Activated CD4-positive, alpha-beta T cell treated with anti-CD3 and anti-CD28 coated beads for 4 hours (primary cell): ENCODE measurements at places on chromosomes 16 and 17.

- DNase-seq = no peak
Observed at GRCh38 chr16:17343728-17344127, 127.0 kb downstream of the XYLT1 start.

DNA sequence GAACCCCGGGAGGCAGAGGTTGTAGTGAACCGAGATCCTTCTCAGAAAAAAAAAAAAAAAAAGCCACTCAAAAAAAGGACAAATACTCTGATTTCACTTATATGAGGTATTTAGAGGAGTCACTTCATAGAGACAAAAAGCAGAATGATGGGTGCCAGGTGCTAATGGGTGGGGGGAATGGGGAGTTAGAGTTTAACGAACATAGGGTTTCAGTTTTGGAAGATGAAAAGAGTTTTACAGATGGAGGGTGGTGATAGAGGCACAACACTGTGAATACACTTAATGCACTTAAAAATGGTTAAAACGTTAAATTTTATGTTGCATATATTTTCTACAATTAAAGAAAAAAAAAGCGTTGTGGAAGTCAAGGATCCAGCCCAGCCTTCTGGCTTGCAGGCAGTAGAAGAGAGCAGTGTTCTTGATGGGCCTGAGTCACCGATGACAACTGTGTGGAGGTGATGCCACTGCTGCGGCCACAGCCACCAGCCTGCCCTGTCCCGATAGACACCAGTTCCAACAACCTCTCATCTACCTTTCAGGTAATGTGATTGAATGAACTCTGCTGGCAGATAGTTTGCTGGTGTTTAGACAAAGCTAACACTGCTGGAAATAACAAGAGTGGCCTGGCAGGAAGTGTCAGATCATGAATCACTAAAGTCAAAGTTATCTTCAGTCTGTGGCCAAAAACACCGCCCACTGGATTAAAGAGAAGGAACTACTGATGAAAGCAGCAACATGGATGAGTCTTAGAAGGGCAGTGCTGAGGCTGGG lies 49.9 kb upstream of the COX10 start:
- no peak for DNase-seq

DNA sequence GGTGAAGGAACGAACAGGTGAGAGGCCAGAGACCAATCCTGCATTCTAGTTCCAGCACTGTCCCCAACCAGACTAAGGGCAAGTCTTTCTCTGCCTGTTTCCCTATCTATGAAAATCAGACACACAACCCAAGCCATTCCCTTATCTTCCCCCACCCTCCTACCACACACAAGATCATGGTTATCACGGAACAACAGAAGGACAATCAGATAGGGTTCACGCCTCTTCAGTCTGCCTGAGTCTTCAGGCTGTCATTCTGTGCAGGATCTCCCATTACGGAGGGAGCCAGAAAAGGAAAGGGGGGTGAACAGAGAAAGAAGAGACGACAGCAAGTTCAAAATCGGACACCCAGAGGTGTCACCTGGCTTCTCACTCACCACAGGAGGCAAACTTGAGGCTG lies 11.1 kb downstream of the TLE7 start:
- no peak for DNase-seq

DNA sequence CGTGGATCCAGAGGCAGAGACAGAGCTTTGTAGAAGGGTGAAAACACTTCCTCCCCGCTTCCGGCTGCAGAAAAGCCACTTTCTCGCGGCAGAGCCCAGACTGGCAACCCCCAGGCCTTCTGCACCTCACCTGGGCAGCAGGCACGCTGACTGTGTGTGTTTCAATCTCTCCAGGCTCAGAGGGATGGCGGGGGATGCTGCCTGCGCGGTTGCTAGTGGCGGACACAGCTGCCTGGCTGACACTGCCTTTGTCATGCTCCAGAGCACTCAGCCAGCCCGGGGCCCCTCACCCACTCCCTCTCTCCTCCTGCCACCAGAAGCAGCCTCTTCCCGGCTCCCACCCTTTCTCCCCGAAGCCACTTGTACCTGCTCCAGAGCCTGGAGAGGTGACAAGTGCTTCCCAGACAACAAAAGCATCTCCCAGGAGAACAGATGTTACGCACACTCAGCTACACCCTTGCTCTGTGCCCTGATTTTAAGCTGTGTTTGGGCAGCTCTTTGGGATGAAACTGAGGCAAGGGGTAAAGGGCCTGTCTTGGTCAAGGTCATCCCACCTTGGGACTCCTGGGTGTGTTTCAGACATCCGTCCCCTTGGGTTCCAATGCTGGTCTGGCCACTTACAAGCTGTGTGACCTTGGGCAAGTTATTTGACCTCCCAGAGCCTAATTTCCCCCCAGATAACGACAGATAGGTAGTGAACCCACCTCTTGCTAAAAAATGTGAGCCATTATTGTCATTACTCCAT lies 9.2 kb upstream of the GLIS2 start:
- peak; percentile 40 for DNase-seq

GRCh38 chr17:38322897-38323296 lies 20.9 kb downstream of the GPR179 start:
- DNase-seq = no peak

- peak; percentile 55 for DNase-seq
Observed at GRCh38 chr16:11094075-11094856, 149.9 kb downstream of the CLEC16A start.

GRCh38 chr17:19766421-19767270 lies 18.5 kb upstream of the ALDH3A1 start:
- peak; percentile 76 for DNase-seq

DNA sequence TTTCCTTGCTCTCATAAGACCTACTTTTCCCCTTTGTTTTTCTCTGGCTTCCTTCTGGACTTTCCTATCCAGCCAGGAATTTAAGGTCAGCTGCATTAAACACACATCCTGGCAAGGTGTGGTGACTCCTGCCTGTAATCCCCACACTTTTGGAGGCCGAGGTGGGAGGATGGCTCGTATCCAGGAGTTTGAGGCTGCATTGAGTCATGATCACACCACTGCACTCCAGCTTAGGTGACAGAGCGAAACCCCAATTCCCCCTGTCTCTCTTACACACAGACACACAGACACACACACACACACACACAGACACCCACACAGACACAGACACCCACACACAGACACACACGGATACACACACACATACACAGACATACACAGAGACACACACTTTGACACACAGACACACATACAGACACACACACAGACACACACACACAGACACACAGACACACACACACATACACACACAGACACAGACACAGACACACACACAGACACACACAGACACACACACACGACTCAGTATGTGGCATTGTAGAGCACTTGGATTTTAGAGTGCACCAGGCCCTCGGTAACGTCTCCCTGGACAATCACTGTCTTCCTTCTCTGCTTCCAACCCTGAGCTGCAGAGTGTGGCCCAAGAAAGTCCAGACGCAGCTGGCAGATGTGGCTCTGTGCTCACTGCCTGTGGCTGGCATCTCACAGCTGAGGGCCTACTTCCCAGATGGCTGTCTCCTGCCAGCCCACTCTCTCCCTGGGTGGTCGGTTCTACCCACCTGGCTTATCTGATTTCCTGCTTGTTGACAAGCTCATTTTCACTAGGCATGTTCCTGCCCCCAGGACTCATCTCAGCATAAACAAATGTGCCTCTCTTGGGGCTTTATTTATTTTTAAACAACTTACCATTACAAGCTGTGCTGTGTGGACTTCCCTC lies 39.0 kb downstream of the NLRP1 start:
- no peak for DNase-seq

- no peak for DNase-seq
Observed at GRCh38 chr17:75803883-75804282, 19.3 kb downstream of the UNK start.

- DNase-seq = no peak
Observed at GRCh38 chr17:35548208-35548810, 10.8 kb upstream of the SLFN12L start.

- DNase-seq = no peak
Observed at GRCh38 chr17:37713028-37713431, 31.8 kb downstream of the HNF1B start.

- no peak for DNase-seq
Observed at GRCh38 chr17:57415751-57416207, 159.5 kb downstream of the MSI2 start.

DNA sequence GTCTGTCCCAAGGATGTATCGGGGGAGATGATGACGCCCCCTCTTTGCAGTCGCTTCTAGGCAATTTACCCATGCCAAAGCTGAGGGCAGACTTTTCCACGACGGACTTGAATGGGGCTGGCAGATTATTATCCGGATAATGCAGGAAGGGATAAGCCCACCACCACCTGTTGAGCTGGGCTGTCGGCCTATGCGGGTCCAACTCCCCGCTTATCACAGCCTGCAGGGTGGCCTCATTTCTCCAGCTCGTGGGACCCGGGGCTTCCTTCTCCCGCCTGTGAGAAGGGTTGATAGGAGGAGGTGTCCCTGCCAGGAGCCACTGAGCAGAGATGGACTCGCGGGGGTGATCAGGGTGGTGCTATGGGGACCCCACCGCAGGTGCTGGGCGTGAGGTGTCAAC lies 559 bp downstream of the CACNG5 start:
- no peak for DNase-seq

GRCh38 chr17:1029196-1029921 lies 32.4 kb downstream of the TIMM22 start:
- no peak for DNase-seq
